CD4-positive, alpha-beta T cell treated with Interferon alpha-2 for 1 hour (primary cell): ENCODE measurements at places on chromosomes 2 and 18.

- DNase-seq = peak; percentile 53
Measured at GRCh38 chr18:45722899-45723298, 1.1 kb upstream of the SLC14A1 start.

- DNase-seq = no peak
Measured at GRCh38 chr2:23249348-23249747, 135.6 kb upstream of the KLHL29 start.

DNA sequence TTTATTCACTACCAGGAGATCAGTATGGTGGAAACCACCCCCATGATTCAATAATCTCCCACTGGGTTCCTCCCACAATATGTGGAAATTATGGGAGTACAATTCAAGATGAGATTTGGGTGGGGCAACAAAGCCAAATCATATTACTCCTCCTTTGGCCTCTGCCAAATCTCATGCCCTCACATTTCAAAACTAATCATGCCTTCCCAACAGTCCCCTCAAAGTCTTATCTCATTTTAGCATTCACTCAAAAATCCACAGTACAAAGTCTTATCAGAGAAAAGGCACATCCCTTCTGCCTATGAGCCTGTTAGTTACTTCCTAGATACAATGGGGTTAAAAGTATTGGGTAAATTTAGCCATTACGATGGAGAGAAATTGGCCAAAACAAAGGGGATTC is 989.5 kb upstream of the CNTNAP5 start:
- no peak for DNase-seq

GRCh38 chr2:239970004-239970623 is 55.0 kb downstream of the NDUFA10 start:
- DNase-seq = no peak

GRCh38 chr2:120562218-120563005 is 173.3 kb upstream of the GLI2 start:
- no peak for DNase-seq

DNA sequence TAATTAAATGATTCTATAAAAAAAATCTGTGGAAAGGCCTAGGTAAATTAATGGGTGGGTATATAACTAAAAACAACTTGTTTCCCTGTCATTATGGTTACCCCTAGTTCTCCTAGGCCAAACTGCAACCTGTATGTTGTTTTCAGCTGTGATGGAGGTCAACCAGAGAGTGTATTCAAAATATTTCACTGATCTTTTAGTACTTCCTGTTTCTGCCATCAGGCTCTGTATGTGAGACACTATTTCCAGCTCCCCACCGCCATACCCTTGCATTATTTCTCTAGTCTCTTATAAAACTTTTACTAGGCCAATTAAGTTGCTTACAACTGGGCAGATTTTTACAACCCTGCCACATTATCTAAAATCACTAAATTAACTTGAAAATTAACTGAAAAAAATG is 21.0 kb upstream of the CDKL4 start:
- DNase-seq = no peak

GRCh38 chr2:135736546-135736945 is 5.1 kb upstream of the UBXN4 start:
- DNase-seq = no peak

DNA sequence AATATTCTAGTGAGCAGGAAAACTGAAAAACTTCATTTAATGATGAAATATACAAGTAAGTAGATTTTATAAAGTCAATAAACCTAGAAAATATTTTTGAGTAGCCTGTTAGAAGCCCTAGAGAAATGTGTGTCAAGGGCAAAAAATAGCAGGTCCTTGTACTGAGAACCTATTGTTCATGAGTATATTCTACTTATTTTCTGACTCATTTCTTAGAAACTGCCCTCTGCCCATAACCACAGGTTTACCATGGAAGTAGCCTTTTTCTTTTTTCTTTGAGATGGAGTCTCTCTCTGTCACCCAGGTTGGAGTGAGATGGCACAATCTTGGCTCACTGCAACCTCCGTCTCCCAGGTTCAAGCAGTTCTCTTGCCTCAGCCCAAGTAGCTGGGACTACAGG is 19.4 kb upstream of the SELENOI start:
- DNase-seq = no peak

DNA sequence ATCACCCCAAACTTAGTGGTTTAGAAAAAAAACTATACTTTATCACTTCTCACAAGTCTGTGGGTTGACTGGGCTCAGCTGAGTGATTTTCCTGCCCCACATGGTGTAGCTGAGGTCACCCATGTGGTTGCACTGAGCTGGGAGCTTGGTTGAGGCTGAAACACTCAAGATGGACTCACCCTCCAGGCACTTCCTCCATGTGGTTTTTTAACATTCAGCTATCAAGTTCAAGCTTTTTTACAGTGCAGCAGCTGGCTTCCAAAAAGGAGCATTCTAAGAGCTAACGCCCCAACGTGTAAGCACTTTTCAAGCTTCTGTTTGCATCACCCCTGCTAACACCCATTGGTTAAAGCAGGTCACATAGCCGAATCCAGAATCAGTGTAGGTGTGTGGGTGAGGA is 105.9 kb upstream of the CREB1 start:
- peak; percentile 11 for DNase-seq

GRCh38 chr2:203852760-203853159 is 14.8 kb upstream of the CTLA4 start:
- DNase-seq = no peak

GRCh38 chr2:237692601-237693290 is 65.4 kb downstream of the LRRFIP1 start:
- no peak for DNase-seq

DNA sequence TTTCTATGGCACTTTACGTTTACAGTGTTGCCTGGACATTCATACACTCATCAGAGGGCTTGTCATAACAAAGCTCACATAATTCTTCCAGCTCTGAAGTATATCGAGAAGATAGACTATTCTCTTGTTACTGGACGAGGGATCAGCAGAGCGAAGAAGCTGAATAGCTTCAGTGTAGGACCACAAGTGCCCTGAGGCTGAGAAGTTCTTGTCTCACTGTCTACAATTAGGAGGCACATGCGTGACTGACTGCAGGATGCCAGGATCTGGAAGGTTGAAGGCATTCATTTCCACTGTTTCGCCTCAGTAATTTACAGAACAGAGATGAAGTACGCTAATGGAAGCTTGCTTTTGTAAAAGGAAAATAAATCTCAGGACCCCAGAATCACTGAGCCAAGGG is 9.6 kb downstream of the SH3YL1 start:
- DNase-seq = no peak

GRCh38 chr2:157252529-157252928 is 5.0 kb upstream of the GALNT5 start:
- DNase-seq = no peak

- no peak for DNase-seq
Measured at GRCh38 chr2:118154176-118154575, 65.9 kb downstream of the INSIG2 start.

DNA sequence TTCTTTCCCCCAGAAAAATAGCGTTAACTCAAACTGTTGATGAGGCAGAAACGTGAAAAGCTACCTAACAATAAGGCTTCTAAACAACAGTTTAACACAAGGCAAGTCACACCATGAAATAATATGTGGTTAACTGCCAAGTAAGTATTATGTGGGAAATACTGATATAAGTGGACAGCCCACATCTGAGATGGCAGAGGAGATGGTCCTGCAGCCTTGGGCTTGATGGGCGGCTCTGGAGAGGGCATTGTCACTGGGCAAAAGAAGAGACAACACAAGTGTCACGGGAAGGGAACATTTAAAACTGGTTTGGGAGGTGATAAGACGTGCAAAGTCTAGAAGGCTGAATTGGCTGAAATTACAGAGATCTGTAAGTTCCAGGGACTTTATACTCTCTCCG is 147.2 kb downstream of the PKP4 start:
- DNase-seq = no peak

DNA sequence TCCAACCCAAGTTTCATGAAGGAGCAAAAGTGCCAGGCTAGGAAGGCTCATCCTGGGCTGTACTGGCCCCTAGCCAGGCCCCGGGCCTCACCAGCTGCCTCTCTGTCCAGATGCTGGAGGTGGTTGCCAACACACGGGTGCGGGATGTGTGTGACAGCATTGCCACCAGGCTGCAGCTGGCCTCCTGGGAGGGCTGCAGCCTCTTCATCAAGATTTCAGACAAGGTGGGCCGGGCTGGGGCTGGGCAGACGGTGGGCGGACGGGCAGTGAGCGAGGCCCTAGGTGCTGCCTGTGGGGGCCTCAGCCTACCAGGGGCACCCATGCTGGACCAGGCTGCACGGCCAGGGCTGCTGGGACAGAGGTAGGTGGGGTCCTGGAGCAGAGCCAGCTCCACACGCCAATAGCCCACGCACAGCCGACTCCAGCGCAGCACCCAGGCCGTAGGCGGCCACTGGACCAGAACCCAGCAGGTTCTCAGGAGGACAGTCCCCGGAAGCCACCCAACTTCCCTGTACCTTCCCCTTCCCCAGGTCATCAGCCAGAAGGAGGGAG is 11.8 kb upstream of the GPR17 start:
- DNase-seq = no peak

DNA sequence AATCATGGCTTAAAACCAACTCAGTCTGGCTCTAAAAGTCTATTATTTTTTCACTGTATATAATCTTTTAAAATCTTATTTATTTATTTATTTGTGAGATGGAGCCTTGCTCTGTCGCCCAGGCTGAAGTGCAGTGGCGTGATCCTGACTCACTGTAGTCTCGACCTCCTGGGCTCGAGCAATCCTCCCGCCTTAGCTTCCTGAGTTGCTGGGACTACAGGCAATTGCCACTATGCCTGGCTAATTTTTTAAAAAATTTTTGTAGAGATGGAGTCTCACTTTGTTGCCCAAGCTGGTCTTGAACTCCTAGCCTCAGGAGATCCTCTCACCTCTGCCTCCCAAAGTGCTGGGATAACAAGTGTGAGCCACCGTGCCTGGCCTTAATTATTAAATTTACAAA is 14.5 kb downstream of the GORASP2 start:
- DNase-seq = no peak

DNA sequence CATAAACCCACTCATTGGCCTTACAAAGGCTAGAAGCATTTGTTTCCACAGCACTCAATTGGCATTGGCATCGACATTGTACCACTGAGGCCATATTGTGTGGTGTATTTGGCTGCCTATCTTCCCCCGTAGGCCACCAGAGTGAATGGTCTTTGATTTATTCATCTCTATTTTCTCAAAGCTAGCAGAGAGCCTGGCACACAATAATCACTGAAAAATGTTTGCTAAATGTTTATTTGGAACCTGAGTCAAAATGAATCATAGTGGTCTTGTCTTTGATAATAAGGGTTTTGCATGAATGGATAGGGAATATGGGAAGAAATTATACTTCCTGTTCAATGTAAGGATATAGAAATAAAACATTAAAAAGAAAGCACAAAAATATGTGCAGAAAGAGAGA is 107.3 kb upstream of the SLC8A1 start:
- no peak for DNase-seq

GRCh38 chr2:187906021-187906420 is 351.8 kb upstream of the TFPI start:
- no peak for DNase-seq

DNA sequence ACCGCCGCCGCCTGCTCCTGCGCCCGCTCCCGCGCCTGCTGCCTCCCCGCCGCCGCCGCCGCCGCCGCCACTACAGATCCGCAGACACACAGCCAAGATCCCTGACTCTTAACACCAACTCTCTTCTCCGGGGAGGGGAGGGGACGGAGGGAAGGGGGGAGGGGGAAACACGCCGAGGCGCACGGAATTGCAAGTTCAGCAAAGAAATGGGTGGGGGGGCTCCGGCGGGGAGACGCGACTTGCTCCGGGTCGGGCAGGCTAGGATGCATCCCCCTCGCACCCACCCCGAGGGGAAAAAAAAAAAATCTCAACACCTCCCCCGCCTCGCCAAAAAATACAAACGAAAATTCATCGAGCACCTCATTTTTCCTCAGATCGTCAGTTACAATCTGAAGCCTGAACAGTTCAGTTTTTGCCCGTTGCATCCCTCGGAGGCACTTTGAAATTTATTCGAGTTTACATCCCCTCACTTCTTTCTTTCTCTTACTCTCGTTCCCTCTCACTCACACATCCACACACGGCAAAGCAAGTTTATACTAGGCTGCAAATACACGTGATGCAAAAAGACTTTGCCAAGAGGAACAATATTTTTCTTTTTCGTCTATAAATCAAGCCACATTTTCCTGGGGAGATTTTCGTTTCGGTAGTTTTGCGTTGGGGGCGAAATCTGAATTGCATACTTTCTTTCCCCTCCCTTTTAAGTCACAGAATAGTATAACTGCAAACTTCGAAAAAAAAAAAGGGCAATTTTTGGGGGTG is at the start of gene TCF4:
TSS of gene TCF4 (minus strand) at position 82 of the 759 bp plus-strand sequence. CDS start 1,076 bp downstream, outside the sequence.
- DNase-seq = peak; percentile 41

DNA sequence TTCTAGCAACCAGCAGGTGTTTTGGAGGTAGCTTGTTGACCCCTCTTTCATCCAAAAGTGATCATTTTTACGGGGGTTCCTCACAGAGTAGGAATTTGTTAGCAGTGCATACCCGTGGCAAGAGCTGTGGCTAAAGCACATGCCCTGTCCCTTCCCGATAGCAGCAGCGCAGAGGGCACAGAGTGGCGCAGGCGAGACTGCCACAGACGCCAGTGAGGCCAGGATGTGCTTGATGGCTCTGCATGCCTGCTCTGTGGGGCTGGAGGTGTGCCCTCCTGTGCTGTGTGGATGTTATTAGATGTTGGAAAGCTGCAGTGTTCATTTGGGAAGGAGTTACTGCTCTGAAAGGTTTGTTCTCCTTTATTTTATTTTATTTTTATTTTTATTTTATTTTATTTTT is 153.6 kb downstream of the FAM210A start:
- DNase-seq = no peak

GRCh38 chr2:158114516-158114915 is 12.8 kb downstream of the UPP2 start:
- DNase-seq = no peak

GRCh38 chr2:232549655-232550353 is 553 bp downstream of the TIGD1 start:
- no peak for DNase-seq

GRCh38 chr2:71721669-71722068 is 268.3 kb downstream of the DYSF start:
- DNase-seq = no peak
